Retina (tissue), 1 donor: ENCODE measurements at places on chromosomes 7 and 10.

GRCh38 chr10:13608246-13608853 lies 21.6 kb downstream of the PRPF18 start:
- no peak for DNase-seq

DNA sequence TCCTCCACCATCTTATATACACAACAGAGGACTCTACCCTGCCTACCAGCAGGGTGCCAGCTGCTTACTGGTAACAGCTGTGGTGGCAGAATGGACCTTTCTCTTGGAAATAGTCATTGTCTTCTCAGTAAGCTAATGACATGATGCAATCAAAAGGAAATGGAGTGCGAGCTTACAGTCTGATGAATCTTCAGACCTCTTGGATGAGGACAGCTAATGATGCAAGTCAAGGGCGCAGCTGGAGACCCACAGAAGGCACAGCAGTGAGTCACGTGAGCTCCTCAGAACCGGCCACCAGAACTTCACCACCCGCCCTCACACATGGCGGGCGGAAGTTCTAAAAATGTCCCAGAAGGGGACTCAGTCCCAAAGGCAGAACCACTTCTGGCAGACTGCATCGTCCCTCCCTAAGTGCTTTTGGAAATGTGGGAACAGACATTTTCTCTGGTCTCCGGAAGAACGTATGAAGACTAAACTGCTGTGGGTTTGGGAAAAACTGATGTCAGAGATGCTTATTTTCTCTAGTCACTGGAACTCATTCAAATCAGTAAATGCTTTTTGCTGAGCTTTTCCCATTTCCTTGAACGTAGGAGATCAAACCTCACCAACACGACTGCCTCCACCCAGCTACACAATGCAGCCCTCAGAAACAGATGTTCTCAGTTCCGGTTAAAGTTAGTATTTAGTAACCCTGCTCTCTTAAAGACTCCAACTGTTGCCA lies 96.4 kb downstream of the FAS start:
- no peak for DNase-seq

- no peak for DNase-seq
Measured at GRCh38 chr7:107506674-107507339, 37.0 kb downstream of the GPR22 start.

GRCh38 chr10:78869508-78870454 lies 199.0 kb upstream of the ZMIZ1 start:
- DNase-seq = peak; percentile 3

DNA sequence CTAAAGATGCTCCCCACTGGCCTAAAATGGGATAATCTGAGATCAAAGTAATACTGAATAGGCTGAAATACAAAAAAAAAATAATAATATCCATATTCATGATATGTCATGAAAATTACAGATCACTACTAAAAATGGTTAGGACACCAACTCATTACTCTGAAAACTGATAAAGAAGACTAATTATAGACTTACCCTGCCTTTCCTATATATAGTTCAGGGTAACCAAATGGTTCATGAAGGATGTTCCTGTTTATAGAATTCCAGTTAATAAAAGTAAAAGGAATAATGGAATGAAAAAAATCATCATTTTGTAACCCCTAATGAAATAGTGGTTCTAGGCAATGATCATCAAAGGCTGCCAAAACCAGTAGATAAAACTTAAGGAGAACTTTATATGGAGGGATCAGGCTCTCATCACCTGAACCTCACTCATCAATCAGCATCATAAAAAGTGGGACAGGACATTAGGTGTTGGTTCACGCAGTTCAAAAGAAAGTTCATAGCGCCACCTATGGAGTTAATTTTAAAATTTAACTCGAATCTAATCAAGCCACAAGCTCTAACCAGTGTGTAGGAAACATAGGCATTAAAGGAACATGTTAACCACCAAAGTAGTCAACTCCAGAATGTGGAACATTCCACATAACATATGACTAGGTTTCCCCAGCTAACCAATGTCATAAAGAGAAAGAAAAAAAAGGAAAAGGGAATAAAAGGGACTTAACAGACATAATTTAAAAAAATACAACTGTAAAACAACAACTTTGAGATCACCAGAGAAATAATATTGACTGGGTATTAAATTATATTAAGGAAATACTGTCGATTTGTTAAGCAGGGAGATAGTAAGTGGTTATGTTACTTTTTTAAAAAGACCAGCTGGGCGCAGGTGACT lies 35.7 kb downstream of the P4HA1 start:
- peak; percentile 9 for DNase-seq

DNA sequence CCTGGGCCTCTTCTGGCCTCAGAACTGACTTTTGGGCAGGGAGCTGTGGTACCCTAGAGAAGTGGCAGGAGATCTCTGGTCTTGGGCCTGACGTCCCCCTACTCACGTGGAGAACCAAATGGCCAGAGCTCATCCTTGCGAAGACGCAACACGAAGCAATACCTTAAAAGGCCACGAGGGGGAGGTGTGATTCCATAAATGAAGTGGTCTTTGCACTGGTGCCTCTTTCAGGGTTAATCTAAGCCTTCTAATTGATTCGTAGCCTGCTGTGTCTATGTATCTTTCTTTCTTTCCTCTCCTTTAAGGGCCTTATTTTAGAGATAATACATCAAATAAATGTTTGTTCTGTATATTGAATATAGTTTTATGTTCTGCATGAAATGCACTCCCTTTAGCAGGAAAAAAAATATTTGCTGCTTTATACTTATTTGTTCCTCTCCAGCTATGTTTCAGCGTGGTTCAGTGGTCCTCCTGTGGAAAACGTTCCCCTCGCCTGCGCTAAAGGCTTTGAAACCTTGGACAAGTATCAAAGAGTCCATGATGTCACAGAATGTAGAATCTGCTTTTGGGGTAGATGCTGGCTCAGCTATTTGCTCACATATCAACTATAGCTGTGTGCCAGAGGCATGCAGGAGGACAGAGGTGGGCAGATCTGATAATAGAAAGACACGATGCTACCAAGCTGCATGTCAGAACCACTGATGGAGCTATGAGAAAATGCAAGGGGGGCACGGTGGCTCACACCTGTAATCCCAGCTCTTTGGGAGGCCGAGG lies 41.0 kb downstream of the STRA8 start:
- peak; percentile 71 for DNase-seq

DNA sequence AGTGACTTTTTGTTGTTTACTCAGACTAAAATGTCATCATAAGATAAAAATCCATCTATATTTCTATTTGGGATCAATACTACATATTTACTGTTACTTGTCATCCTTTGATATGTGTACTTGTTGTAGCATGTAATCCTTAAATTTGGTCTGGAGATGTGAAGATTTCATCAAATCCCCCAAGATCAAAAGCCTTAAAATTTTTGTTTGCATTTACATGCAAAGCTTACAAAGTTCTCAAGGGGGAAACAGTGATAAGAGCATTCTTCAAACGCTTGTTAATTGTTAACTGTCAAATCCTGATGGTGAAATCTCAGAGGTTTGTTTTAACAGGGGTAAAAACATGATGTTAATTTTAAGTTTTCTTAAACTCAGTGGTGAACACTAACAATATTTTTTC lies 84.9 kb upstream of the SKAP2 start:
- no peak for DNase-seq

DNA sequence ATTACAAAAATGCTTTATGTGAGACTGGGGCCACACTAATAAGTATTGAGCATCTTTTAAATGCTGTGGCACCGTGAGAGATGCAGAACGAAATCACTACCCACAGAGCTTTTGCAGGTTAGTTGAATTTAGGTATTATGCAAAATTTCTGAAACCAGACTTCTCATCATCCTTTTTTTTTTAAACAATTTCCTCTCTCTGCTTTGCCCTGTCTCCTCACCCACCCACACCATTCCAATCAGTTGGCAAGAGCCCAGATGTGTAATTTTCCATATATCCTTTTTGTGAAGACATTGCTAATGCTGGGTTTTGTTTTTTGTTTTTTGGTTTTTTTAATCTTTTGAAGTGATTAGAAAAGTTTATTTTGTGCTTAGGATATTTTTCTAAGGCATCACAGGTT lies 1.1 kb downstream of the YAE1 start:
- DNase-seq = no peak

DNA sequence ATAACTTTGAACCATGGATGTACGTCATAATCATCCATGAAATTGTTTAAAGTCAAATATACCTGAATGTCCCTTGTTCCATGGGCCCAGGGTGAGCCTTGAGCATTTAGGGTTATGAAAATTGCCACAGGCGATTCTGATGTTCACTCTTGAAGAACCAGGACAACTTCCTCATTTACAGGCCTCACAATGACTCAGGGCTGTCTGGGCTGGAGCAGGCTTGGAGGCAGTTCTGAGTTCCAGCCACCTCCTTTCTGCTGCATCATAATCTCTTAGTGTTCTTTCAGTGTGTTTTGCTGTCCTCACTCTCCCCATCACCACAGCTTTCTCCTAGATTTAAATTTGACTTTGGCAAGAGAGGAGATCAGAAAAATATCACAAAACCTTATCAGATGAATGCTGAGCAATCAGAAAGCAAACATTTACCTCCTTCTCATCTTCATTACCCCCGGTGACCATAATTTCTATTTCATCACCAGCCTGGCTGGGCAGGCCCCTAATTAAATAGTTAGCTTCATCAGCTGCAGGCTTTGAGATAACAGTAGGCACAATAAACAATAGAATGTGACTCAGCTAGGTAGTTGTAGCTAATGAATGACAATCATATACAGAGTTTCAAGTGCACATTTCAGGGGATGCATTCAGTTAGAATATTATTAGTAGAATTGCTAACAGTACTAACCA lies 571.0 kb downstream of the SH2D4B start:
- no peak for DNase-seq

GRCh38 chr10:38072552-38072951 lies 21.6 kb upstream of the ZNF37A start:
- no peak for DNase-seq

GRCh38 chr10:70784471-70784870 lies 706 bp downstream of the TBATA start:
- no peak for DNase-seq

- DNase-seq = no peak
Measured at GRCh38 chr7:8516976-8517375, 83.6 kb downstream of the NXPH1 start.

GRCh38 chr7:55271661-55272060 lies 93.5 kb upstream of the LANCL2 start:
- no peak for DNase-seq

DNA sequence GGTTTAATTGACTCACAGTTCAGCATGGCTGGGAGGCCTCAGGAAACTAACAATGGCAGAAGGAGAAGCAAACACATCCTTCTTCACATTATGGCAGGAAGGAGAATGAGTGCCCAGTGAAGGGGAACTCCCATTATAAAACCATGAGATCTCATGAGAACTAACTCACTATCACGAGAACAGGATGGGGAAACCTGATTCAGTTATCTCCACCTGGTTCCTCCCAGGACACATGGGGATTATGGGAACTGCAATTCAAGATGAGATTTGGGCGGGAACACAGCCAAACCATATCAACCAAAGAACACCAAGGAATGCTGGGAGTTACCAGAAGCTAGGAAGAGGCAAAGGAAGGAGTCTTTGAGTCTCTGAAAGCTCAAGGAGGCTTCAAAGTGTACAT lies 94.3 kb downstream of the IPMK start:
- no peak for DNase-seq

DNA sequence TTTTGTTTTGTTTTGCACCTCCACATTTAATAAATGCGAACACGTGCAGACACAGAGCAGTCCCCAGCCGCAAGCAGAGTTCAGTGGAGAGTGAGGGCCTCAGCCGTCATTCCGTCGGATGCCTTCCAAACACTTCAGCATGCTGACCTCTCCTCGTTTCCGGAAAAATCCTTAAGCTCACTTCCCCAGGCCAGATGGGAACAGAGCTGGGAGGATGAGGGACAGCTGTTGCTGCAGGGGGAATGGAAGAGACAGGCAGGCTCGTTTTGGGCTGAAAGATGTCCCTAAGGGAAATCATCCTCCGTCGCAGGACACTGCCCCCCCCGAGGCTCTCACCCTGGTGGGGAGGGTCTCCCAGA lies 17.2 kb upstream of the FGFR2 start:
- no peak for DNase-seq
